ENCODE measurements at places on chromosomes 2 and 18.

- DNase-seq: no peak
Observed at GRCh38 chr18:8177330-8178016, 431.8 kb upstream of the RAB12 start.

DNA sequence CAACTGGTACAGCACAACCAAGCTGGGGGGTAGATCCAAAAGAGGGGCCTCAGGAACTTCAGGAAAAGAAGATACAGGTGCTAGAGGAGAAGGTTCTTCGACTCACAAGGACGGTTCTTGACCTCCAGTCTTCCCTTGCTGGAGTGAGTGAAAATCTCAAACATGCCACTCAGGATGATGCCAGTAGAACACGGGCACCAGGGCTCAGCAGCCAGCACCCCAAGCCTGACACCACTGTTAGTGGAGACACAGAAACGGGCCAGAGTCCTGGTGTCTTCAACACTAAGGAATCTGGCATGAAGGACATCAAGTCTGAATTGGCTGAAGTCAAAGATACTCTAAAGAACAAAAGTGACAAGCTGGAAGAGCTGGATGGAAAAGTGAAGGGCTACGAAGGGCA is 43.8 kb downstream of the EMILIN2 start:
- no peak for DNase-seq

DNA sequence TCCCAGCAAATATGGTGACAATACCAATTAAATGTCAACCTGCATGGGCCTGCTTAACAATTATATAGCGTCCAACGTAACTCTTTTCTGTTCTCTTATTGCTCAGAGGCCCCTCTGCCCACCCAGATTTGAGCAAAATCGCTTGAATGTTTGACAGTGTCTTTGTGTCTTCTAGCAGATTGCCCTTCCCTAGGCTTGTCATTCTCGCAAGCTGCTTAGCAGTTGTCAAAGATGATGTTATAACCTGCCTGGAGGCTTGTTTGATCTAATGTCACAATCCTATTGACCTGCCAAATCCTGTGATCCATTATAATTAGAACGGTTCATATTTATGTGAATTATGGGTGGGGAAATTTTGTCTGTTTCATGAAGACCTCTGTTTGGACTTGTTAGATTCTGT is 108.8 kb downstream of the FARSB start:
- no peak for DNase-seq

- DNase-seq: no peak
Observed at GRCh38 chr2:190432567-190433231, 24.5 kb downstream of the MFSD6 start.

GRCh38 chr2:238499731-238500580 is 73.2 kb downstream of the ASB1 start:
- DNase-seq: no peak

GRCh38 chr18:79988071-79988450 is 302 bp downstream of the TXNL4A start:
- DNase-seq: no peak
